ENCODE measurements at places on chromosomes 6 and 20.

DNA sequence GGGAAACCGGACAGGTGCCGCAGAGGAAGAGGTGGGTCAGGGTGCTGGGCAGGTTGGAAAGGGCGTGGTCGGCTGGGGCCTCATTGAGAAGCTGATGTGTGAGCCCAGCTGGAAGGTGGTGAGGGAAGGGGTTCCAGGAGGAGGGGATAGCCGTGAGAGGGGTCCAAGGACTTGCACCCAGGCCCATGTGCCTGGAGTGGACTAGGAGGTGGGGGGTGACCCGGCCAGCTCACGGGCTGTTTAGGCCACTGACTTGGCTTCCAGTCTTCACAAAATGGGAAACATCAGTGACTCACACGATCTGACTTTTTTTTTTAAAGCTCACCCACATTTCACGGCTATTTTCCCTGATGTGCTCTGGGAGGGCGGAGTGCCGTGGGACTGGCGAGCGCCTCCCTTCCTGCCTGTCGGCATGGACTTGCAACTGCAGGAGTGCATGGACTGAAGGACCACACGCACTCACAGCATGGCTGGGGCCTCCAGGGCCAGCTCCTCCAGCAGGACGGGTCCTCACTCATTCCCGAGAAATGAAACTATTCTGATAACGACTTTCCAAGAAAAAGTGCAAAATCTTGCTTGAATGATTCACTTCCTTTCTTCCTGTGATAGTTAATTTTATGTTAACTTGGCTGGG lies 13.5 kb upstream of the PDE10A start:
- peak; percentile 83 for DNase-seq

- DNase-seq, result peak; percentile 16
Measured at GRCh38 chr6:137709424-137710236, 157.4 kb upstream of the TNFAIP3 start.

DNA sequence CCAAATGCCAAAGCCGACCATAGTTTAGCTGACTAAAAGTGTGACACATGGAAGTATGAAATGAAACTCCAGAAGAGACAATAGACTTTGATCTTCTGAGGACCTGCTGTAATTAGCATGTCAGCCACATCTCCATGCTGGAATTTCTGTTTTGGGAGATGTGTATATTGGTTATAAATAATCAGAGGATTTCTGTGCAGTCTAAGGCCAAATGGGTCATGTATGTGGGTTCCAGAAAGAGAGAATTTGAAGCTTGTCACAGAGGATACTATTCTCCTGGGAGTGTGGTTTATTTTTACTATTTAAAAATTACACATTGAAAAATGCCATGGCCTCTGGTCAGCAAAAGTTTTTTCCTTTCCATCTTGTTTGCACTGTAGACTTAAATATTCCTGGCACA lies 405.5 kb upstream of the PLCB4 start:
- no peak for DNase-seq

- no peak for DNase-seq
Measured at GRCh38 chr6:48069280-48069679, 41.7 kb downstream of the PTCHD4 start.

DNA sequence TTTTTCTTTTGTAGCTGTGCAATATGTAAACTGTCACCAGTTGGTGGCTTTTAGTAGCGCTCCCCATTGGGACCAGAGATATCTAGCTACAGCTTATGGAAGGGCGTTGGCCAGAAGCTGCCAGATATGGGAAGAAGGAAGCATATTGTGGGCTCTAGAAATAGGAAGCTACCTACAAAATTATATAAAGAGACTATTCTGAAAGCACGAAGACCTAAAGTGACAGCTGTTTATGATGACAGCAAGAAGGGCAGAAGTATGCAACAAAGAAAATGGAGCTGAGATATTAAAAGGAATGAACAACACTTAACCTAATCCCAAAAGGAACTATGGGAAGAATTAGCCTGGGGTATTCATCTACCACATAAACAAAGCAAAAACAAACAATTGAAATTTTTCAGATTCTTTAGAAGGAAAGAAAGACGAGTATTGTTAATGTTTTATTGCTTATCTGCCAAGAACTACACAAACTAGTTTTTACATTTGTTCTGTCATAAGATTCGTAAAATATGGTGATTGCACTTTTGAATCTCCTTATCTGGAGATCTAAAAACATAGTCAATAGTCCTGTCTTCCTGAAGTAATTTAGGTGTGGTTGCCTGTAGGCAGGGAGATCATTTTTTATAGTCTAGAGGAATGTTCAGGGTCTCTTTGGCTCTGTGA lies 81.6 kb downstream of the NCOA7 start:
- no peak for DNase-seq

DNA sequence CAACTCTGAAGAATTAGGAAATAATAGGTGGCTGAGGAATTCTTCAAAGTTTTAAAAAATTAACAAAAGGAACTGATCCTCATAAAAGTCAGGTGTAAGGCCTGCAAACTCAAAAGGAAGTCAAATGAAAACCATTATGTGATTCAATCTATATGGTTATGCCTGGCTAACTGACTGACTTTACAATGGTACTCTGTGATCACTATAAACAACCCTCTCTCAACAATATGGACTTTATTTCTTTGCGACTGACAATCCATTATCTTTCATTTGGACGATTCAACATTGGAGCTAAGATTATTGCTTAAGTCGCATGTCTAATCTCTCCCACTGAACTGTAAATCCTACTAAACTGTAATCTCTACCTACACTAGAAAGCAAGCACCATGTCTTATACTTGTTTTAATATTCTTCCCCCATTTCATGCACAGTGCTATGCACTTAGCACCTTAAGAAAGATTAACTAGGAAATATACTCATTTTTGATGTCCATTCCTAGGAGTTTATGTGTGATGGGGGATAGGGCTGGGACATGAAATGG lies 1.4 kb downstream of the STK38 start:
- no peak for DNase-seq

- no peak for DNase-seq
Measured at GRCh38 chr6:77337392-77337791, 125.9 kb downstream of the HTR1B start.

DNA sequence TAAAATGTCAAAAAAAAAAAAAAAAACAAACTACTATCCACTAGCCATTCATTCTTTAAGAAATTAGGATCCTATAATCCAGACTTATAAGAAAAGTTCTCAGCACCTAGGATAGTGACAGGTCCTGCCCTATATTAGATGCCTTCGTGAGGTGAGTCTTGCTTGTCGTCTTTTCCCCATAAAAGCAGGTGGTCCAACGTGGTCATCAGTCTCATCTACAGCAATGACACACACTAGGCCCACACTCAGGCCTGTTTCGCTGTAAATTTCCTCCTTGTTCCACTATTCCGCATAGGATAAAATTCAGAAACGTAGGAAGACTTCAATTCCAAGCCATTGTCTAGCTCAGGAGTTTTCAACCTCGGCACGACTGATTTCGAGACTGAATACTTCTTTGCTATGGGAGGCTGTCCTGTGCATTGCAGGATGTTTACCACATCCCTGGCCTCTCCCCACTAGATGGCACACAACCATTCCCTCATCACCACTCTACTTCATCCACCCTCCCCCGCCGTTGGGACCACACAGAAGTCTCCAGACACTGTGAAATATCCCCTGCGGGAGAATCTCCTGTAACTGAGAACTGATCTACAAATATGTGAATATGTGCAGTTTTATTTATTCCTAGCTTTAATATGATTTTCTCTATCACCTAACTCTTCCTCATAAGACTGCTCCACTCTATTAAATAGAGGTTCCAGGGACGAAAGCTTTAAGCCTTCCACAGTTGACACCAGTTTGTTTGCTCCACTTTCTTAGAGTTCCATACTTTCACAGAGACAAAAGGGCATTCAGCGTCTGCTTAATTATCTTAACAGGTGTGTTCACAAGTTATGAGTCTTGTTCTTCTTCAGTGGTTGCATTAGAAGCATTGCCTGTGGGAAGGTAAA lies 346.3 kb downstream of the BMP2 start:
- peak; percentile 20 for DNase-seq

- no peak for DNase-seq
Measured at GRCh38 chr6:32416036-32416435, 9.1 kb upstream of the BTNL2 start.

All from brain microvascular endothelial cell (primary cell).